ENCODE measurements at places on chromosomes 5 and 9.

- no peak for DNase-seq
Measured at GRCh38 chr9:1320051-1320557, 269.9 kb downstream of the DMRT2 start.

- peak; percentile 19 for DNase-seq
Measured at GRCh38 chr9:85142968-85143367, 473.4 kb downstream of the NTRK2 start.

- no peak for DNase-seq
Measured at GRCh38 chr9:95104980-95105379, 212.5 kb downstream of the FANCC start.

- no peak for DNase-seq
Measured at GRCh38 chr5:171192111-171192510, 116.9 kb upstream of the TLX3 start.

DNA sequence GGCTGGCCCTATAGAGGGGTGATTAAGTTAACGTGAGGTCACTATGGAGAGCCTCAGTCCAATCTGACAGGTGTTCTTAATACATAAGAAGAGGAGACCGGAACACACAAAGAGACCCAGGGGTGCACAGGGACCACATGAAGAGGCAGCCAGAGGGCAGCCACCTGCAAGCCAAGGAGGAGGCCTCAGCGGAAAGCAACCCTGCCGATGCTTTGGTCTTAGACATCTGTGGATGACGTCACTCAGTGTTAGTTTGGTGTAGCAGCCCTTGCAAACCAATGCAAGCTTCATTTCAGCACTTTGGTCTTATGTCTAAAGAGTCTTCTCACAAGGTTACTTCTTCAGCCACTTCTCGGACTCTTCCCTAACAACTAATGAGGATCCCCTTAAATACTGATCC is 47.6 kb upstream of the GRHPR start:
- no peak for DNase-seq

DNA sequence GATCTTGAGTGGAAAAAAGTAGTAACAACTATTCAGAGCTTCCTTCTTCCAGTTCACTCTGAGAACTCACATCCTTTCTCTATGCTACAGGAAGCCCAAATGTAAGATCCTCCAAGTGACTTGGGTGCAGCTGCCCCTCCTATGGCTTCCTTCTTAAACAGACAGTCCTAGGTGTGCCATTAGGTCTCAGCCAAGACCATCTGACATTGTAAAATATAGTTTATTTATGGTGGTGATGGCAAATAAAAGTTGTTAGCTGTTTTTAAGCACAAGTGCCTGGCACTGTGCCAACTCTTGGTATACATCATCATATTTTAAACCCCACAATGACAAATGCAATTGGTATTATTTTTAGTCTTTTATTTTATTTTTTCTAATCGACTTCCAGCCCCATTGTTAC is 58.1 kb downstream of the TMEM252 start:
- no peak for DNase-seq

- no peak for DNase-seq
Measured at GRCh38 chr9:138123086-138123485, 245.5 kb downstream of the CACNA1B start.

DNA sequence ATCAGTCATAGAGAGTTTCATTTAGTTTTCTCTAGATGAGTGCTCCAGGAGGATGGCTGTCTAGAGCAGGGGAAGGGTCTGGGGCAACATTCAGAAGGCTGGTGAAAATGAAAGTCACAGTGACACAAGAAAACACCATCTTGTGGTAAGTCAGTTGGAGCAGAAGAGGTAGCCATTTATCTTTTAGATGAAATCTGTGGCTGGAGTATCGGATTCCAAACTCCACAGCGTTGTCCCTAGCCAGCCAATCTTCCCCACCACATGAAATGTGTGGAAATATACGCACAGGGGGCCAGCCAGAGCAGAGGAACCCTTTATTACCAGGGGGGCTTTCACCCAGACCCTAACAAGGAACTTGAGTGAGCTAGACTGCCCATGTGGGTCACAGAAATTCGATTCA is 15.9 kb upstream of the TNFAIP8 start:
- DNase-seq = no peak

- DNase-seq = peak; percentile 48
Measured at GRCh38 chr9:114409103-114409780, 21.5 kb upstream of the AKNA start.

DNA sequence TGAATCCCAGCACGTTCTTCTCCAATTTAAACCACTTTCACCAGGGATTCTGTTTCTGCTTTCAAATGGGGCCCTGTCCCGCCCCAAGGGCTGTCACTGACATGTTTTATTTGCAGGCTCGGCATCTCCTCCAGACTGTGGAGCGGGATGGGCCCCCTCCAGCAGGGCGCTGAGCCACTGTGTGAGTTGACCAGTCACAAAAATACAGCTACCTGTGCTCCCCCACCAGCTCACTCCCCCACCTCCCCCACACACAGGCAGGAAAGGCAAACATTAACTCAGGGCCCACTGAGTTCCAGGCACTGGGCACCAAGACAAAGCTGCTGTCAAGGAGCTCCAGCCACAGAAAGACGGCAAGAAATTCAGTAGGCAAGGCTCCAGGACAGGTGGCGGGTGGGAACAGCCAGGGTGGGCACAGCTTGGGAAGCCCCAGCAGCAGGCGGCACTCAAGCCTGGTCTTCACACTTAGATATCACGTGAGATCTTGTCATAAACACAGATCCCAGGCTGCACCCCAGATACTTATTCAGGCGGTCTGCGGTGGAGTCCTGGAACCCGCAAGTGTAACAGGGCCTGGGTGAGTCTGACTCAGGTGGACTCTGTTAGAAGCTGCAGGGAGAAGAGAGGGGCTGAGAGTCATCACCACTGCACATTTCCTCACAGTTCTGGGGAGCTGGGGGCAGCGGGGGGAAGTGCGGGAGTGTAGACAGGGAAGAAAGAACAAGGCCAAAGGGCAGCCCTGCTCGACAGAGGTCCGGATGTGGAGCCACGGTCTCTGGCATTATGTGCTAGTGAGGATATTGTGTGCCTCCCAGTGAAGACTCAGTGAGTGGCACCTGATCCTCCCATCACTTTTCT is 44.7 kb downstream of the OR2V1 start:
- no peak for DNase-seq

DNA sequence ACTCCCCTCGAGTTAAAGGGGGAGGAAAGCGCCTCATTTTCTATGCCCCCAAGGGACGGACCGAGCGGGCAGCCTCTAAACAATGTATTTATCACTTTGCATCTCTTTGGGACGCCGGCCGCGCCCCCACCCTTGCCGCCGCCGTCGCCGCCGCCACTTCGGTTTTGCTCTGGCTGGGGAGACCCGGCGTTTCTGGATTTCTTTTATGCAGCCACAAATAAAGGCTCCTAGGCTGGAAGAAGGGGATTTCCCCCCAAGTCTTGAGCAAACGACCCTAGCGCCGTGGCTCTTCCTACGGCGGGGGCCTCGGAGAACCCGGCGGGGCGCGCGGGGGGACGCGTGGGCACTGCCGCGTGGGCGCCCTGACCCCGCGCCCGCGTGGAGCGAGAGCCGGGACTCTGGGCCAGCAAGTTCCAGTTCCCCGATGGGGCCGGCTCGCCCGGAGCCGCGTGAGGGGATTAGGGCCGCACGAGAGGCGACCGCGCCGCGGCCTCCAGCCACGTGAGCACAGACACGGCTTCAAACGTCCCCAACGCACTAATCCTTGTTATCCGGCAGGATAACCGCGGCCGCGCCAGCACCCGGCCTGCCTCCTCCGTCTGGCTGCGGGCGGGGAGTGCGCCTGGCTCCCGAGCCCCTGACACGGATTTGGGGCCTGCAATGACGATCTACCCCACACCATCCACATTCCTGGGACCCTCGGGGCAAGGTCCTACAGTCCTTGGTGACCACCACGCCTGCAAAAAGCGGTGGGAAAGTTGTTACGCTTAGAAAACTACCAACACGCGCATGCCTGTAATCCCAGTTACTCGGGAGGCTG is 7.9 kb upstream of the NEUROG1 start:
- DNase-seq = no peak

- DNase-seq = peak; percentile 19
Measured at GRCh38 chr5:169772688-169773087, 135.6 kb downstream of the DOCK2 start.

DNA sequence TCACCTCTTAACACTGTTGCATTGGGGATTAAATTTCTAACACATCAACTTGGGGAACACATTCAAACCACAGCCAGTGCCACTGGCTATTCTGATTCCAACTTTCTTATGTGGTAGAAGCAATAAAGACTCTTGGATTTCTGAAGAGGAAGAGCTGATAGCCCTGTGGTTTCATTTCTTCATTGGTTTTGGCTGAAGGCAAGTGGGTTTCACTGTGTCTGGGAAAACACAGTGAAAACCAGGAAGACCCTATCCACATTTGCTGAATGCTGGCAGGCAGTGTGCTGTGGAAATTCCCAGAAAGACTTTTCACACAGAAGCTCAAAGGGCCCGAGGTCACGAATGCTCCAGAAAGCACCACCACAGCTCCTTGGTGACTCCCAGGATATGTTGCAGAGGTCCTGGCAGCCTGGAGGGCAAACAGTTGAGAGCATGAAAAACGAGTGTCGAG is 67.1 kb downstream of the DAPK1 start:
- no peak for DNase-seq

GRCh38 chr9:117184173-117184572 is 230.7 kb downstream of the ASTN2 start:
- DNase-seq = no peak

- no peak for DNase-seq
Measured at GRCh38 chr5:149796836-149797235, 66.7 kb downstream of the PPARGC1B start.

- peak; percentile 27 for DNase-seq
Measured at GRCh38 chr9:6098431-6098830, 83.0 kb upstream of the RANBP6 start.

All from fibroblast of lung (primary cell).